Liver (tissue), 10 donors: ENCODE measurements at places on chromosomes 2 and 18.

DNA sequence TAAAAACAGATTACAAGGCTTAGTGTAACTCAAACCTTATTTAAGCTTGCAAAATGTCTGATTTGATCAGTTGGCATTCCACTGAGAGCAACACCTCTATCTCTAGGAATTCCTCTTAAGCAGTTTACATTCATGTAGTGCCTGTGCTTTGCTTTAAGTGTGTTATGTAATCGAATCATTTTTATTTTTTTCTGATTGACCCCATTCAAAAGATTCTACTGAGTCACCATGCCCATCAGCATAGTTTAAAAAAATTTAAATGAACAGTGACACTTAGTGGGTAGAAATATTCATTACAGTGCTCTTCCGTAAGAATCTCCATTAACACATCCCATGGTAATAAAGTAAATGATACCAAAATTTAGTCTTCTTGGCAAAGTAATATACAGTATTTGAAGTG is 67.8 kb upstream of the SLC4A10 start:
- no peak for DNase-seq

DNA sequence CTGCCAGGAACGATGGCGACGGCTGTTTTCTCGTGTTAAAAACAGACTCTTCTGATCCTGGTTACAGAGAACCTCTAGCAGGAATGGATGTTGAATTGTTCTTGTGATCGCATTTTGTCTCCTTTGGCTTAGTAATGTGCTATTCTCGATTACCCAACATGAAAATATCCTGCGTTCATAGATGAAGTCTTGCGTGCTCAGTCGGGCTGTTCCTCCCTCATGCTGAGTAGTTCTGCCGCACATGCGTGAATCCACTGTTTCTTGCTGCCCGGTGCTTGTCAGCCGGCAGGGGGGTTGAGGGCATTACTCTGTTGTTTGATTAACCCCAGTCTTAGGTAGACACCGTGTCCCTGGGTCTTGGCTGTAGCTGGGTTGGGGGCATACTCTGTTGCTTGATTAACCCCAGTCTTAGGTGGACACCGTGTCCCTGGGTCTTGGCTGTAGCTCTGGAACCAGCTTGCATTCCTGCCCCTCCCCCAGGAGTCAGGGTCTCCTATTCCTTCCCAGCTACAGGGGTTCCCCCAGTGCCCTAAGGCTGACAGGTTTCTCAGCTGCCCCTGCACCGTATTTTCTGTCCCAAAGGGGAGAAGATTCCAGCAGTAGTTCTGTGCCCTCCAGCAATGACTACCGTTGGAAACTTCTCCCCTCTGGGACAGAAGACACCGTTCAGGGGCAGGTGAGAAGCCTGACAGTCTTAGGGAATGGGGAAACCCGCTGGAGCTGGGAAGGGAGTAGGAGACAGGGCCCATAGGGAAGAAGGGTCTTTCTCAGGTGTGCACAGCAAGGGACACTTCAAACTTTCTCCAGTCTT is 22.1 kb upstream of the ASB1 start:
- no peak for DNase-seq

GRCh38 chr2:47195148-47195547 is 40.0 kb upstream of the STPG4 start:
- no peak for DNase-seq

DNA sequence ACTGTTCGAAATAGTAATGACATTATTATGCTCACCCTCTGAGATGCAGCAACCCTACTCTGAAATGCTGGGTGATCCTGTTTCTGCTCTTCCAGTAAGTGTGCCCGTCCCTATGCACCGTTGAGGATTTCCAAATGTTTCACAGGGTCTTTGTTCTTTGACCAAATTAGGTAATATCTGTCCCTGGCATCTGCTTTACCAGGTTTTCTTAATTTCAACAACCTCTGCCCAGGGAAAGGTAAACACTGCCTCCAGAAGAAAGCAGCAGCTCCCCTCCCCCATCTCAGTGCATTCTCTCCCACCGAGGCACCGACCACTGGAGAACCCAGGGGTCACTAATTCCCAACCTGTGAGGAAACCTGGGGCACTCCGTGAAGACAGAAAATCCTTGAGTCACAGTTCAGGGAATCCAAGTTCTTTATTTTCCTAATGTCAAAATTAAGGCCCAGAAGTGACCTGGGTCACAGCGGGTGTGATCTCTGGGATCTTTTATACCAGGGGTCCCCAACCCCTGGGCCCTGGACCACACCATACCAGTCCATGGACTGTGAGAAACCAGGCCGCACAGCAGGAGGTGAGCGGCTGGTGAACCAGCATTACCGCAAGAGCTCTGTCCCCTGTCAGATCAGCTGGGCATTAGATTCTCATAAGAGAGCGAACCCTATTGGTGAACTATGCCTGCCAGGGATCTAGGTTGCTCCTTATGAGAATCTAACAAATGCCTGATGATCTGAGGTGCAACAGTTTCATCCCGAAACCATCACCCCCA is 1.2 kb upstream of the GRB14 start:
- DNase-seq, result no peak

DNA sequence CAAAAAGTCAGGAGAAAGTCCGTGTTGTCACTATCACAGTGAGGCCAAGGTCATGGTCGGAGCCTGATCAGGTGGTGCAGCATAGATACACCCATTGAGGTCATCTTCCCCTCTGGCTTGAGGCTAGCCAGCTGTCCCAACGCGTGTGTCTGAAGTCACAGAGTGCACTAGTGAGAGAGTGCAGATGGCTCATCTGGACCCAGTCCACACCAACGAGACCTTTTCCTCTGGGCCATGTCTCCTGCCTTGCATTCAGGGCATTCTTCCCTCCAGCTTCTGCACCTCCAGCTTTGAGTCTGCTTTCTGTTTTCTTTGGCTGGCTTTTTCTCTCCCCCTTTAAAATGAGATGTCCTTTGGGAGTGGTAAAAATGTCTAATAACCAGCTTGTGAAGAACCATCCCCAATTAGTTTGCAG is 146.9 kb downstream of the TDRD15 start:
- DNase-seq, result no peak

DNA sequence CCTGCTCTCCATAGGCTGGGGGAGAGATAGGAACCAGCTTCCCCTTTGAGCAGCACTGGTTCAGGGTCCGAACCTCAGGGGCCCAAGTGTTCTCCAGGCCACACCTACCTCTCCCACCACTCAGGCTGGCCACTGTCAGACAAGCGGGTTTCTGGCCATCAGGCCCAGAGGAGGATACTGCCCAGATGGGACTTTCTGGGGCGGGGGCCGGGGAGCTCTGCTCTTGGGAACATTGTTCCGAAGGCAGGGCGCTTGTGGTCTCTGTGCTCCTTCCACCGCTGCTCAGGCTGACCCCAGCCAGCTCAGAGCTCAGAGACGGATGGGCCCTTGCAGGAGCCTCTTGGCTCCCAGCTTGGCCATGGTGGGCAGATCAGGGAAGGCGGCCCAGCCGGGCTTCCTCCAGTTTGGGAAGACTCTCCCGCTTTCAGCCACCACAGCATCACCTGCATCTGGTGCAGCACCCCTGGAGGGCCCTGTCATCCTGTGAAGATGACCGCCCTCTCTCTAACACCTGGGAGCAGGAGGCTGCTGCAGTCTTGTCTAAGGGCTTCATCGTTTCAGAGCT is 5.2 kb upstream of the TRAF3IP1 start:
- DNase-seq, result no peak

DNA sequence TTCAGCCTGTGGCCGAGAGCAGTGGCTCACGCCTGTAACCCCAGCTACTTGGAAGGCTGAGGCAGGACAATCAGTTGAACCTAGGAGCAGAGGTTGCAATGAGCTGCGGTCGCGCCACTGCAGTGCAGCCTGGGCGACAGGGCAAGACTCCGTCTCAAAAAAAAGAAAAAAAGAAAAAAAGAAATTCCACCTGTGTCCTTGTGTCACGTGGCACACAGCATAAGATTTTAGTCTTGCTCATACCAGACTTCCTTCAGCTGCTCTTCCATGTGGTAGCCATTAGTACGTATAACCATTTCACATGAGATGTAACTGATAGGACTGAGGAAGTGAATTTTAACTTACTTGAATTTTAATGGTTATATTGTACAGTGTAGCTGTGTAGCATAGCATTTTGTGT is 4.0 kb downstream of the NOP58 start:
- no peak for DNase-seq

DNA sequence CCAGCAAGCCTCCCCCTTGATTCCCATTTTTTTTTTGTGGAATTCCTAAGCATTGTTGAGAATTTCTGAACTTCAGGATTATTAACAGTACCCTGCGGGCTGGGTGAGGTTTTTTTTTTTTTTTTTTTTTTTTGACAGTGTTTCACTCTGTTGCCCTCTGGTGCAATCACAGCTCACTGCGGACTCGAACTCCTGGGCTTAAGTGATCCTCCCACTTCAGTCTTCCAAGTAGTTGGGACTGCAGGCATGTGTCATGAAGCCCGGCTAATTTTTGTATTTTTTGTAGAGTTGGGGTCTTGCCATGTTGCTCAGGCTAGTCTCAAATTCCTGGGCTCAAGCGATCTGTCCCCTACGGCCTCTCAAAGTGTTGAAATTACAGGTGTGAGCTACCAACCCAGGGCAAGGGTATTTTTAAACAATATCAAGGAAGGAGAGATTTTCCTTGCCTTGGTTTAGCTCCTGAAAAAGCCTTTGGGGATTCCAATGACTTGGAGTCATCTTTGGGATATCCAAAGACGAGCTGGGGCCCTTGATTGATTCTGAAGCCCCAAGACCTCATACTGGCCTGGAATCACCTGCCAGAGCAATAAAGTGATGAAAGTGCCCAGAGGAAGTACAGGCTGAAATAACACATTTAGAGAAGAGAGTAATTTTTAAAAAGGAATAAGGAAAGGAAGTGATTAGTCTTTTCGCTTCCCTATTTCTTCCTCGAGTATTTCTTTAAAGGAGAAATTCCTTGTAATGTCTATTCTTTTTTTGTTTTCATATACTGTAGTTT is 240.2 kb downstream of the TGIF1 start:
- DNase-seq, result no peak

- peak; percentile 78 for DNase-seq
These were observed 41.6 kb downstream of the PKDCC start for GRCh38 chr2:42089340-42089925.

GRCh38 chr2:233168445-233168844 is 83.0 kb upstream of the ATG16L1 start:
- no peak for DNase-seq

GRCh38 chr2:119085613-119086012 is 72.9 kb downstream of the C1QL2 start:
- DNase-seq, result no peak

GRCh38 chr2:127829845-127830246 is 18.9 kb upstream of the WDR33 start:
- DNase-seq, result no peak

GRCh38 chr18:79402977-79403722 is 7.4 kb downstream of the NFATC1 start:
- no peak for DNase-seq

DNA sequence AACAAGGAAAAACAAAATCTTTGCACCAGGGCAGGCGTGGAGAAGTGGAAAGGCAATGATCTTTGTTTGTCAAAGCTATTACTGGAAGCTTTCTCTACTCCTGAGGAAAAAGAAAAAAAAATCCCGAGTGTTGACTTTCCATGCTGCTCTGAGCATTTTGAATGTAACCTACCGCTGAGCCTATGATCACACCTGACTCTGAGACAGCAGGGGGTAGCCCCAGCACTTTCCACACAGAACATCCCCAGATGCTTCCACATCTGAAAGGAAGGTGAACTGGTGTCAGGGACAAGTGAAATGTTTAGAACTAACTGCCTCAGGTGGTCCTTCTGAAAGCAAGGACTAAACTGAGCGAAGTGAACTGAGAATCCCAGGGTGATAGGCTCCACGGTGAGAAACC is 1315.1 kb upstream of the DDX18 start:
- no peak for DNase-seq

DNA sequence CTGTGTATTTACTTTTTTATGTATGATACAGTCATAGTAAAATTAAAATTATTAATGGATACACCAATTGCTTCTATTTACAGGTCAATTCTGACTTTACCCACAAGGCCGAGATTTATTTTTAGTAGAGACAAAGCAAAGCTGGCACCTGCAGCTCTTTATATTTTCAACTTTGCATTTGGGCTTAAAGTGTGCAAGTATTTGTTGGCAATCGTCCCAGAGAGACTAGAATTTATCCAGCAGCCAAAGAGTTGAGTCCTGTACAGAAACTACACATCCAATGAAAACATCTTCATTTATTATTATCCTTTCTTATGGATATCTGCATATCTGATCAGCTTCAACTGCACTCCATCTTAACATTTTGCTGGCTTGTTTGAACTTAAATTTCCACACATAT is 485.6 kb downstream of the SOX11 start:
- no peak for DNase-seq

- no peak for DNase-seq
These were observed 53.9 kb upstream of the RAB6D start for GRCh38 chr2:131417886-131418285.

- DNase-seq, result no peak
These were observed 135.8 kb downstream of the CELF4 start for GRCh38 chr18:37429791-37430190.

DNA sequence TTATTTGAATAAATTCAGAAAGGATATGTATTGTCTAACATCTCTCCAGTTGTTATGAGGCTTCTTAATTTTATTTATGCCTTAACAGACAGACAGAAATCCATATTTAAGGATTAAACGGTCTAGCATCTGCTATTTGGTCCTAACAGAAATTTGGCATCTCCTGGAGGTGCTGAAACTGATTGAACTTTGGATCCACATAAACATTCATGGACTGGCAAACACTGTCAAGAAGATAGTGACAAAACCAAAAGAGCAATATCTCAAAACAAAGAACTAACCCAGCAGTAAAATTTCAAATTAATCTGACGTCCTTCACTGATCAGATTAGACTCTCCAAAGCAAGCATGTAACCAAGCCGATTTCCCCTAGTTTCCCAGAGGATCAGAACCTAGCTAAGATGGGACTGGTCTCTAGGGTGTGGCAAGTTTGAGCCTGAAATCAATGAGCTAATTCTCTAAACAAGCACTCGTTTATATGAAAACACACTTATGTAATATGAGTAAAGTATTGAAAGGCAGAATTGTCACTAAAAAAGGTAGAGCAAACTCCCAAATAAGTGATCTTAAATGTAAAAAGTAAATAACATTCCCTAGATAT is 139.5 kb downstream of the NOL4 start:
- no peak for DNase-seq

GRCh38 chr2:74847070-74847858 is 13.3 kb downstream of the HK2 start:
- DNase-seq, result no peak

GRCh38 chr2:196853301-196854087 is 44.3 kb upstream of the C2orf66 start:
- DNase-seq, result no peak

- DNase-seq, result peak; percentile 55
These were observed 679 bp downstream of the CLK1 start for GRCh38 chr2:200863782-200864175.

DNA sequence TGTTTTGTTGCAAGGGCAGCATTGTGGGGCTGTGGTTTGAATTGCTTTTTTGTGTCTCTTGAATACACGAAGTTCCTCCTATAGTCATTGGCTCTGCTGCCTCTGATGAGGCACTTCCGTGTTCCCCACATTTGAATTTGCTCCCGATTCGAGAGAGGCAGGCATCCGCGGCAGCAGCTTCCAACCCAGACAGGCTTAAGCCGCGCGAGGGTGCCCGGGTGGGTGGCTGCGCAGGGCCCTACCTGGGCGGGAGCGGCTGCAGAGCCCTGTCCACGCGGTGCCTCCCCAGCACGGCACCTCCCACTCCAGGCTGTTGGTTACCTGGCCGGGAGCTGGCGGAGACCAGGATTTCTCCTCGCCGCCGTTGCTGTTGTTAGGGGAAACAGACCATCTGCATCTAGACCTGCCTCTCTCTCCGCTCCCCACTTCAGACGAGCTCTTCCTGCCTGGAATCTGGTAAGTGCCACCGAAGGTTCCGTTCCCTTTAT is 151.3 kb downstream of the NEDD4L start:
- peak; percentile 45 for DNase-seq
